ENCODE measurements at places on chromosomes 4 and X. TPM values are rescaled to one million over a fixed set of nuclear protein-coding genes. Genes with fewer than 3 reads are reported as not detected.

Gene STS
- 0.64 TPM for total RNA-seq

Gene TRIM75
- total RNA-seq, result not detected

Gene DMRTC1
- not detected for total RNA-seq

Gene LAP3
- total RNA-seq, result 82.1 TPM

Gene RBMXL3
- total RNA-seq, result not detected

Gene STPG2
- total RNA-seq, result 0.24 TPM

Gene CPEB2
- 13.3 TPM for total RNA-seq

Gene DCAF8L2
- total RNA-seq, result not detected

Gene KLHL13
- 2.3 TPM for total RNA-seq

Gene SLC9B1
- not detected for total RNA-seq

Gene PRSS12
- total RNA-seq, result 11.8 TPM

Gene ZFP42
- 3.6 TPM for total RNA-seq

Gene RAI2
- not detected for total RNA-seq

Gene BMP15
- not detected for total RNA-seq

Gene MAMLD1
- total RNA-seq, result 0.48 TPM

Gene IL2RG
- not detected for total RNA-seq

Gene DOK7
- total RNA-seq, result 5.5 TPM

Gene MAGEB1
- total RNA-seq, result not detected

Gene ARHGAP36
- total RNA-seq, result not detected

Gene ETDB
- total RNA-seq, result not detected

Gene HAND2
- total RNA-seq, result not detected

Gene NUDT11
- total RNA-seq, result 9.6 TPM

Gene TMPRSS11F
- total RNA-seq, result 0.85 TPM

Gene SLC6A14
- total RNA-seq, result 6.7 TPM

Gene FHIP1A
- 25.2 TPM for total RNA-seq

Data from tracheal epithelial cell (primary cell).